ENCODE measurements at places on chromosomes 16 and 17.

- no peak for DNase-seq
These were observed 33.4 kb downstream of the CBLN1 start for GRCh38 chr16:49248227-49248626.

- DNase-seq: no peak
These were observed 27.2 kb upstream of the CCL22 start for GRCh38 chr16:57331355-57331754.

GRCh38 chr16:56262551-56263245 lies 71.4 kb downstream of the GNAO1 start:
- DNase-seq: no peak

DNA sequence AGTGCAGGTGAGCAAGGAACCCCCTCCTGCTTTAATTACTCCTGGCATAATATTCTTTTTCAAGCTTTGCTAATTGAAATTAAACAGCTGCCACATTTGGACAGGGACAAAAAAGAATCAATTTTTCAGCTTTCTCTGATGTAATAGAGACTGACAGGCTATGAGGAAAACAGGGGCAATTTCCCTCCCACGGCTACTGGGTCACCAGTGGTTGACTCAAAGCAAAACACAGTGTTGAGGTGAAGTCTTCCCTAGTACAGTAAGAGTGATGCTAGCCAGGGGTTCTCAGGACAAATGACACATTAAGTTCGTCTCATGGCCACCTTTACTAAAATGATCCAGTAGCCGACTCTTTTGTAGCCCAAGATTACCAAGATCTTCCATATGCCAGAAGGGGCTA lies 38.6 kb upstream of the PMFBP1 start:
- no peak for DNase-seq

- DNase-seq: no peak
These were observed 151.1 kb downstream of the AHSP start for GRCh38 chr16:31678649-31679325.

GRCh38 chr16:89784406-89784805 lies 32.0 kb downstream of the FANCA start:
- DNase-seq: no peak

DNA sequence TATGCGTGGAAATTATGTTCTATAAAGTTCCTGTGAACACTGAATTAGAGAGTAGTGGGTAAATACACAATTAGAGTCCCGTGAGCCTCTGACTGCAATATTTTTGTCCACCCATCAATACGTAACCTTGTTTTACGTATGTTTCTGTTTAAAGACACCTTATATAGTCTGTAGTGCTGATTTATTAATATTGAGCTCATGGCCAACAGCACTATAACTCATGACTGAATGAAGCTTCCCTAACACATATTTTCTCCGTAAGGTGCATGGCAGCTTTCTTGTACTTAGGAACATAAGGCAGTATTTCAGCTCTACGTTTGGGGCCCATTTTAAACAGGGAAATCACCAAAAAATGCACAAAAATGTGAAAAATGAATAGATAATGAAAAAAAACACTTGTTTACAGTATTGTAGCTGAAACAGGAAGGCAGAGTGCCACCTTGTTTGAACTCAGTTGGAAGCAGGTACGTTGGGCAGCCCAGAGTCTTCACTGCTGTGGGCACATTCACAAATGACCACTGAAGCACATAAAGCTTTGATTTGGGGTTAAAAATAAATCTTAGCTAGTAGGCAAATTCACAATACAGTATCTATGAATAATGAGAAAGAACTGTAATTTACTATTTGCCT lies 108.5 kb downstream of the CNTNAP4 start:
- no peak for DNase-seq

GRCh38 chr17:35079547-35080423 lies 16.3 kb upstream of the RFFL start:
- no peak for DNase-seq

GRCh38 chr17:68391561-68392268 lies 65.6 kb downstream of the WIPI1 start:
- DNase-seq: no peak

GRCh38 chr17:78684026-78684425 lies 98.0 kb downstream of the CYTH1 start:
- DNase-seq: no peak

DNA sequence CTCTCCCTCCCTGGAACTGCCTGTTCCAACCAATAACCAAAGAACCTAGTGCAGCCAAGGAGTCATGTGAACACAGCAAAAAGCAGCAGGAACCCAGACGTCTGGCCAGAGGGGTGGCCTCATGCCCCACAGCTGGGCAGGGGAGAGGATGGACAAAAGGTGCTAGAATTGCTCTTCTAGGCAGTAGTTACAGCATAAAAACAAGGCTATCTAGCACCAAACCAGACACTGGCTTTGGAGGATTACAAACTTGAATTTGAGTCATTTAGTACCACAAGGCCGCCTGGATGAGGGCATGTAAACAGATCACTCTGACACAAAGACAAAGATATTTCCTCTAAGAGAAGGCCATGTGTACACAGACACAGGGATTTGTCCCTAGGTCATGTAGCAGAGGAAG lies 423.3 kb upstream of the MAF start:
- DNase-seq: no peak

GRCh38 chr17:79811868-79812352 lies 15.0 kb upstream of the CBX8 start:
- no peak for DNase-seq

DNA sequence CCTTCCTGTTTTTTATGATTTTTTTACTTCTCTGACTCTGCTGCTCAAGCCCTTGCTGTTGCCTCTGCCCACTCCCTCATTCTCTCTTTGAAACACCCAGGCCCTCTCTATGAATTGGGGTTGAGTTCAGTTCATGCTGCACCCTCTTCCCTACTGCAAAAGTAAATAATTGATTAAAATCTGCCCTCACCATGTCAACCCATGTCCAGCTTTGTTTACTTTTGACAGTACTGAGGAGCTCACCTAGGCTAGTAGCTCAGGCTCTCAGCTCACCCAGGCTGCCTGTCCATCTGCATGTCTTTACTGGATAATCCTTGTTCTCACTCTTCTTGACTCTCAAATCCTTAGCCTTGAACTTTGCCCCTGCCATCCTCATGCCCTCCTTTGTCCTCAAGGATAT lies 95.2 kb downstream of the SPACA3 start:
- DNase-seq: no peak

DNA sequence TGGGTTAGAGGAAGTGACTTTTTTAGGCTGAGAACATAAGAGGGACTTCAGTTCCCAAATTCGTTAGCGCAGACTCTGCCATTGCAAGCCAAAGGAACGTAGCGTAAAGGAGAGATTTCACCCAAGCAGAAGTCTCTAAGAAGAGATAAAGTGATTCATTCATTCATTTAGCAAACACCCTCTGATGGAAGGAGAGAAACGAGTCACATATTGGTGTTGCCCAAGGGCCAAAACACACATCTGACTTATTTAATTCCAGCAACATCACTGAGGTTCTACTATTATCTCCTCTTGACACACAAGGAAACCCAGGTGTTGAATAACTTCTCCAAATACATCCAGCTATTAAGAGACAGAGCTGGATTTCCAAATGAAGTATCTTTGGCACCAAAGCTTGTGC lies 85.7 kb upstream of the CACNG3 start:
- DNase-seq: no peak

GRCh38 chr16:4403133-4403949 lies 13.1 kb downstream of the CORO7 start:
- no peak for DNase-seq

GRCh38 chr16:11201498-11202259 lies 54.3 kb downstream of the SOCS1 start:
- DNase-seq: no peak

- DNase-seq: no peak
These were observed 8.5 kb upstream of the CRHR1 start for GRCh38 chr17:45775576-45776011.

DNA sequence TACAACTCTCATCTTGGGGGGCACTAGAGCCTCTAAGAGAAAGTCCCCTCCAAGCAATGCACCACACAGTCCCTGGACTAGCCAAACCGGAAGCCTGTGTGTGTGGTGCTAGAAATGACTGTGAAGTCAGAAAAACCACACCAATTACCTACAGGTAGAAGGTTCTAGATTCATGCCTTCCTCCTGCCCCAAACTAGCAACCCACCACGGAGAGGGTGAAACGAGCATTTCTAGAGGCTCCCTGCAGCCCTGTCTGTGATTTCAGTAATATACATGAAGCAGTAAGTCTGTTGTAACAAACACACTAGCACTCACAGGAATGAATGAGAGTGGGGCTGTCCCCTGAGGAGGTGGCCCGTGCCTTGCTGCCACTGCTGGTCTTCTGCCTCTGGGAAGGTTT lies 13.6 kb downstream of the ZFHX3 start:
- DNase-seq: peak; percentile 13

- no peak for DNase-seq
These were observed 97.1 kb downstream of the ITFG1 start for GRCh38 chr16:47363761-47364160.

DNA sequence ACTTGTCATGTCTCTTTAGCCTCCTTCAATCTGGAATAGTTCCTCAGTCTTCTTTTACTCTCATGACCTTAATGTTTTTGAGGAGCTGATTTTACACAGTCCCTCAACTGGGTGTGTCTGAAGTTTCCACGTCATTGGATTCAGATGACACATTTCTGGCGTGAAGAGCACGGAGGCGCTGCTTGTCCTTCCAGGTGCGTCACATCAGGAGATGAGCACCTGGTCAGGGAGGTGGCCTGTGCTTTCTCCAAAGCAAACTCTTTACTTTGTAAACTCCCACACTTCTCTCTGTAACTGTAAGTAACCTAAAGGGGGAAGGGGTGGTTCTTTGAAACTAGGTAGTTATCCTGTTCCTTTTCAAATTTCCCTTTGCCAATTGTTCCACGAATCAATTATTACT lies 52.5 kb upstream of the MNT start:
- no peak for DNase-seq

GRCh38 chr16:78689536-78689935 lies 590.1 kb downstream of the WWOX start:
- DNase-seq: no peak

DNA sequence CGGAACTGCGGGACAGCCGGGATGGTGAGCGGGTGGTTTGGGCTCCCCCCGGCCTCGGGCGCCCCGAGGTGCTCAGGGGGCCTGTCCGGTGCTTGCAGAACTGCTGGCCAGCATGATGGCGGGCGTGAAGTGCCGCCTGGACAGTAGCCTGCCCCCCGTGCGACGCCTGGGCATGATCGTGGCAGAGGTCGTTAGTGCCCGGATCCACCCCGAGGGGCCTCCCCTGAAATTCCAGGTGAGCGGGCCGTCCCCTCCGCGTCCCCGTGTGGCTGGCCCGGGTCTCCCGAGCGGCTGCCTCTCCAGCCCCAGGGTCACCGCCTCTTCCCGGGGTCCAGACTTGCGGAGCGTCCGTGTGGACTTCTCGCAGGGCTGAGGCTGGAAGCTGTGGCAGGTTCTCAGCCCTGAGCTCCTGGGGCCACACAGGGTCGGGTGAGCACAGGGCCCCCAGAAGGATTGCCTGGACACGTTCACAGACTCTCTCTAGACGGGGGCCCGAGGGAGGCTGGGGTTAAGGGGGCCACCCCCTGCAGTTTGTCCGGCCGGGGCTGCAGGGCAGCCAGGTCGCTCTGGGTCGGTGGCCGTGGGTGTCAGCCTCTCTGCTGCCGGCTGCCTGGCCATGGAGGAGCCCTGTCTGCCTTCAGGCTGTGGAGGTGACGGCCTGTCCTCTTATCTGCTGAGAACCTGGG lies 7.4 kb downstream of the TELO2 start:
- no peak for DNase-seq

DNA sequence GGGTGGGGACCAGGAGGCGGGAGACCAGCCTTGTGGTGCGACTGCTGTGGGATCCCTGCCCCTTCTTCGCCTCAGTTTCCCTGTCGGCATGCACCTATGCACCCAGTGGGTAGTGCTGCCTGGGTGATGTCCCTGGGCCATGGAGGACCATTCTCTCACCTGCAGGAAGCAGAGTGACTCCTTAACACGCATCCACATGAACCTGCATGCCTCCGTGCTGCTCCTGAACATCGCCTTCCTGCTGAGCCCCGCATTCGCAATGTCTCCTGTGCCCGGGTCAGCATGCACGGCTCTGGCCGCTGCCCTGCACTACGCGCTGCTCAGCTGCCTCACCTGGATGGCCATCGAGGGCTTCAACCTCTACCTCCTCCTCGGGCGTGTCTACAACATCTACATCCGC lies 25.2 kb downstream of the ADGRG5 start:
- no peak for DNase-seq

Measured in T-helper 2 cell (primary cell).